ENCODE measurements at places on chromosomes 1 and 21.

DNA sequence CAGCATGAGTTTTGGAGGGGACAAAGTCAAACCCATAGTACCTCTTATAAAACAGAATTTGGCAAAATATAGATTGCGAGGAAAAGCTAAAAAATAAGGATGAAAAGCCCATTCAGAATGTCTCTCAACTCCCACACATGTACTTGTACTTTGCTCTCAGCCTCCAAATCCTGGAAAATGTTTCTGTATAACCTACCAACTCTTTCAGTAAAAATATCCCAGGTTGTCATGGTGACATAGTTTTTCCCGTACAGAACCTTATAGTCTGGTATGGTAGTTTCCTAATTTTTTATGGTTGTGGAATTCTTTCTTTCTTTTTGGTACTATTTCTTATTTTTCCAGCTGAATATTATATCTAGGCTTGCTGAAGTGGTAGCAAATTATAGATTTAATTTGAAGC, 15.5 kb upstream of the RPS6KC1 start:
- no peak for DNase-seq

- DNase-seq = no peak
These were observed 11.9 kb downstream of the MX2 start for GRCh38 chr21:41373763-41374162.

DNA sequence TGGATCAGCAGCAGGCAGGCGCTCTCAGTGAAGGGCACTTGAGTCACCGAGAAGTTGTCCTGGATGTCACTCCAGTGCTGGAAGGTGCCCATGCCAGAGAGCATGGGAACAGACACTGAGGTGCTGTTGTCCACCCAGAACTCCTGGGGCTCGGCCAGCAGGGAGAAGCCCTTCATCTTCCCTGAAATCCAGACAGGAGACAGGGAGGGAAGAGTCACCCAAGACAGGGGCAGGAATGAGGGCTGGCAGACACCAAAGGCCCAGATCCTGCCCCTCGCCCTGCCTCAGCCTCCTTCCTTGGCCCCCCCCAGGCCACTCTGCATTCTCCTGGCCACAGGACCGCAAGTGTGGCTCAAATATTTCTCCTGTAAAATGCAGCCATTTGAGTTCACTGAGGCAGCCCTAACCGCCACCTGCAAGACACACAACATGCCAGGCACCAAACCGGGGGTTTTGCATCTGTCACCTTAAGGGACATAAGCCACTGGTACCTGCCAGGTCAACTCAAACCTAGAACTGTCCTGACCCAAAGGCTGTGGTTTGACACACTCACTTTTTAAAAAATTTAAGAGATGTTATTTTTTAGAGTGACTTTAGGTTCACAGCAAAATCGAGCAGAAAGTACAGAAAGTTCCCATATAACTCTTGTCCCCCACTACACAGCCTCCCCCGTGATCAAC, 7.8 kb downstream of the AGT start:
- DNase-seq = no peak

DNA sequence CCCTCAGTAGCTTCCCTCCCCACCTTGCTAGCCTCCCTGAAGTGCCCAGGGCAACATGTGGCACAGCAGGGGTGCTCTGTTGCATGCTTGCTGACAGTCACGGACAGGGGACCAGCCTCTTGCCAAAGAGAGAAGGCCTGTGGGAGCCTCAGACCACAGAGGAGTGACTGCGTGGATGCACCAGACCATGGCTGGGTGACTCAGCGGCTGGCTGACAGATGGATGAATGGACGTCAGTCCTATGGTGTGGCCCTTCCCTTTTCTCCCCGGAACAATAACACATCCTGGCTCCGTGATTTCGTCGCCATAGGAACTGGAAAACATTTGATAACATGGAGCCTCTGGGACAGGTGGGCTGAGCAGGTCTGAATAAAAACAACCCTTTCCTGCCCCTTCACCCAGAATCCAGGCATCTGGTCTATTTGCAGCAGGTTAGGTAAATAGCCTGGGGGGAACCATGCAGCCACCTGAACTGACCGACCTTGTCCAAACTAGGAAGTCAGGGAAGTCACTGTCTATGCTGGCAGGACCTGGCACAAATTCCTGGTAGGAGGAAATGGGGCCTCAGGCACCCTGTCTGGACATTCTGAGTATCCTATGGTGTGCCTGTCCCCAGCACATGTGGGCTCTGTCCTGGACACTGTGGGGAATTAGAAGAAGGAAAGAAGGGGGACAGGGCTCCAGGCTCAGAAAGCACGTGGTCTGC, 53.3 kb downstream of the NENF start:
- no peak for DNase-seq

- no peak for DNase-seq
These were observed 210.2 kb upstream of the NR5A2 start for GRCh38 chr1:199817266-199817665.

DNA sequence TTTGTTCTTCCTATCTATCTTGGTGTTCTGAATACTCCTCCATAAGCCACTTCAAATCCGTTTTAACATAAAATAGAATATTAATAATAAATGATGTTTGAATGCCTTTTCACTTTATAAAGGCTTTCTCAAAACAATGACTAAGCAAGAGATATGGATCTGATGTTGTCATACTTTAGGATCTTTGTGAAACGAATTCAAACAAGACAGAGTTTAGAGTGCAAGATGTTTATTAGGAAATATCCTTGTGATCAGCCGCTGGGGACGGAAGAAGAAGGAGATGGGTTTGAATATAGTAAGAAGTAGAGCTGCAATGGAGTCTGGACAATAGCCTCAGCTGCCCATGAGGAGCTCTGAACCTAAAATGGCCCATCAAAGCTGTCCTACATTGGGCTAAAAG, 351.8 kb downstream of the NEGR1 start:
- no peak for DNase-seq

GRCh38 chr1:229585338-229585737, 26.8 kb upstream of the ABCB10 start:
- no peak for DNase-seq

- no peak for DNase-seq
These were observed 826 bp upstream of the CA14 start for GRCh38 chr1:150256554-150257341.

DNA sequence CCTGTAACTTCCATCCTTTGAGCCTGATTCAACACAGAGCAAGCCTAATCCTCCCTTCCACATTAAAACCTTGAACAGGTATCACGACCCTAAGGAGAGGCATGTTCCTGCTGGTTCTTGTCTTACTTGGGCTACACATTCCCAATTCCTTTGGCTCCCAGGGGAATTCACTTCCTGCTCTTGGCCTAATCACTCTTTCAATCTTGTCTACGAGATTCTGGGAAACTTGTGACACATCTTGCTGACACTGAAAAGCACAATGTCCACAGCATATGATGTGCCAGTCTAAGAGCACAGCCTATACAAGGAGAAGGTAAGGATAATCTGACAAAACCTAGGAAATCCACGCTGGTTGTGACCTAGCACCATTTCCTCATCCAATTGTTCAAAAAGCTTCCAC, 163.9 kb downstream of the GABPA start:
- no peak for DNase-seq

- no peak for DNase-seq
These were observed 114.7 kb downstream of the PBX1 start for GRCh38 chr1:164673584-164674214.

Data from activated T-cell treated with anti-CD3 and anti-CD28 coated beads for 4 hours (primary cell).